ENCODE measurements at places on chromosomes 12 and 14. TPM values are rescaled to one million over a fixed set of nuclear protein-coding genes. Genes with fewer than 3 reads are reported as not detected.
A peak's percentile ranks its signal among the peaks of the same experiment; 100 is the strongest.

- DNase-seq, result no peak
Measured at GRCh38 chr12:56699020-56699661, 11.1 kb upstream of the PTGES3 start.

- DNase-seq, result no peak
Measured at GRCh38 chr12:52525661-52526499, 5.7 kb upstream of the KRT5 start.

SMCO2 gene
- total RNA-seq, result 4.6 TPM

PUS7L gene
- 11.0 TPM for total RNA-seq

DNA sequence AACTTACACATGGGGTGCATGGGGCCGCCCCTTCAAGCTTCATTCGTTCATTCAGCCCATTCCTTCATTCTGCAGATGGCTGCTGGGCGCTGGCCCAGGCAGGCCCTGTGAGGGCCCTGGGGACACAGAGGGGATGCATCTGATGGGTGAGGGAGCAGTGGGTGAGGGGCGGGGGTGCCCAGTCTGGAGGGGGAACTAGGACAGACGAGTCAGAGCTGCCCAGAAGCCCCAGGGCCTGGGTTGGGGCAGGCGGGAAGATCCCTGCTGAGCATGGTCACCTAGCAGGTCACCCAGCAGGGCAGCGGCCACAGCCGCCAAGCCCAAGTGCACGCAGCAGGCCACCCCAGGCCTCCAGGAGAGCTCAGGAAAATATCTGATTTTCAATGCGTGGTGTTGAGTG lies 14.1 kb downstream of the TRMT61A start:
- no peak for DNase-seq

GRCh38 chr12:94276725-94277124 lies 128.3 kb downstream of the PLXNC1 start:
- DNase-seq, result no peak

- no peak for DNase-seq
Measured at GRCh38 chr14:25111061-25111601, 61.2 kb upstream of the STXBP6 start.

- DNase-seq, result no peak
Measured at GRCh38 chr14:72679141-72679535, 214.8 kb downstream of the DPF3 start.

SLC35F4 gene
- 2.3 TPM for total RNA-seq

GRCh38 chr12:124510301-124510970 lies 57.0 kb downstream of the NCOR2 start:
- DNase-seq, result peak; percentile 60

HOXC10 gene
- 1.4 TPM for total RNA-seq
